Fibroblast of skin of scalp (primary cell): ENCODE measurements at places on chromosomes 1 and 21.

DNA sequence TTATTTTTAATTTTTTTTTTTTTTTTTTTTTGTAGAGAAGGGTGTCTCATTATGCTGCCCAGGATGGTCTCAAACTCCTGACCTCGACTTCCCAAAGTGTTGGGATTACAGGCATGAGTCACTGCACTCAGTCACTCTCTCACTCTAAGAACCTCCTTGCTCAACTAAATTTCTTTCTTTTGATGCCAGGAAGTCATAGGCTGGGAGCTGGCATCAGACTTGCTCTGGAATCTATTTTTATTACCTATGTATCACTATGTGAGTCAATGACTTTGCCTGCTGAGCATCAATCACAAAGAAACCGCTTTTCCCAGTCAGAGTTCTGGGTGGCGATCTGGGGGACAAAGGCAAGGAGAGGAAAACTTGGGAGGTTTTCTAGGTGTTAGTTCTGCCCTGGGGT lies 35.5 kb upstream of the PARP1 start:
- DNase-seq: peak; percentile 43

GRCh38 chr21:40671716-40672115 lies 175.2 kb downstream of the DSCAM start:
- peak; percentile 63 for DNase-seq

DNA sequence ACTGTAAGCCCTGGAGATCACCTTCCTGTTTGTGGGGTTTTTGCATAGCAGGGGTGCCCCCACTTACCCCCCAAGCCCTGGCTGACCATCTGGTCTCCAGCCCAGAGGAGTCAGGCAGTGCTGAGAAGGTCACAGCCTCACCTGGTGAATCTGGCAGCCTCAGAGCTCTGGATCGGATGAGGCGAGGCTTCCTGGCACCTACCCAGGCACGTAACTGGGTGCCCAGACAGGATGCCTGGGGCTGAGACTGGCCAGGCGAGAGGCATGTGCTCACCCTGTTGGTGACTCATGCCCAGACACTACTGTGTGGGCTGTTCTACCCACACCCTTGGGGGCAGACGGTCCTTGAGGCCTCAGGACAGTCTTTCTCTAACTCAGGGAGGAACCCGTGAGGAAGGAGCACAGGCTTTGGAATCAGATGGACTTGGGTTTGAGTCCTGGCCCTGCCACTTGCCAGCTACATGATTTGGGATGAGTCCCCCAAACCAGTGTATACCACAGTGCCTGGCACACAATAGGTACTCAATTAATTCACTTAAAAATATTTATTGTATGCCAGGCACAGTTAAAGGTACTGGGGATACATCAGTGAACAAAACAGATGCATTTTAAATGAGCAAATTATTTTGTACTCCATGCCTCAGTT lies 15.1 kb upstream of the PADI3 start:
- peak; percentile 95 for DNase-seq

DNA sequence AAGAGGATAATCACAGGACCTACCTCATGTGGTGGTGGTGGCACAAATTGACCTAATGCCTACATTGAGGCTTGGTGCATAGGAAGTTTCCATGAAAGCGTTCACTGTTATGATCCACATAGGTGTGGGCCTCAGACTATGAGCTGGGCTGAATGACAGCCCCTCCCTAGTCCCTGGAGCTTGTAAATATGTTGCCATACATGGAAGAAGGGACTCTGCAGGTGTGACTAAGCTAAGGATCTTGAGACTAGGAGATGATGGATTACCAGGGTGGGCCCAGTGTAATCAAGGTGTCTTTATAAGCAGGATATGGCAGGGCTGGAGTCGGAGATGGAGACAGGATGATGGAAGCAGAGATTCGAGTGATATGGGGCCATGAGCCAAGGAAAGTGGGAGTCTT lies 31.0 kb upstream of the KCNE1 start:
- DNase-seq: no peak

DNA sequence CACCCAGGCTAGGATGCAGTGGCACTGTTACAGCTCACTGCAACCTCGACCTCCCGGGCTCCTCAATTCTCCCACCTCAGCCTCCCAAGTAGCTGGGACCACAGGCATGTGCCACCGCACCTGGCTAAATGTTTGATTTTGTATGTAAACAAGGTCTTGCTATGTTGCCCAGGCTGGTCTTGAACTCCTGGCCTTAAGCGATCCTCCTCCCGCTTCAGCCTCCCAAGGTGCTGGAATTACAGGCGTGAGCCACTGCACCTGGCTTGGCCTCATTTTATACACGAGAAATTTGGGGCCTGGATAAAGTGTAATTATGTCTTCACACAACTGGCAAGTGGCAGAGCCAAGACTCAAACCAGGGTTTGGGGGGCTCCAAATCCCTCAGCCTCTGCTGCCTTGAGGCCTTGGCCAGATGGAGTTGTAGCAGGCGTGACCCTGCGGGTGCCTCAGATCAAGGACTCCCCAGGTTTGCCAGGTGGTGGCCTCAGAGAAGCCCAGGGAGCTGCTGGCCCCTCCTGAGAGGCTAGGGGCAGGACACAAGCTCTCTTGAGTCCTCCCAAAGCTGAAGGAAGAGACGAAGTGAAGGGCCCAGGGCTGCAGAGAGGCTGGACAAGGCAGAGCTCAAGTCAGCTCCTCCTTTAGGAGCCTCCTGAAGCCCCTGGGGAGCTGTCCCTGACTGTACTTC lies 61.7 kb downstream of the MDM4 start:
- no peak for DNase-seq

GRCh38 chr1:235919833-235920441 lies 53.2 kb upstream of the LYST start:
- peak; percentile 48 for DNase-seq

GRCh38 chr1:158527190-158527815 lies 26.9 kb downstream of the OR6Y1 start:
- no peak for DNase-seq

DNA sequence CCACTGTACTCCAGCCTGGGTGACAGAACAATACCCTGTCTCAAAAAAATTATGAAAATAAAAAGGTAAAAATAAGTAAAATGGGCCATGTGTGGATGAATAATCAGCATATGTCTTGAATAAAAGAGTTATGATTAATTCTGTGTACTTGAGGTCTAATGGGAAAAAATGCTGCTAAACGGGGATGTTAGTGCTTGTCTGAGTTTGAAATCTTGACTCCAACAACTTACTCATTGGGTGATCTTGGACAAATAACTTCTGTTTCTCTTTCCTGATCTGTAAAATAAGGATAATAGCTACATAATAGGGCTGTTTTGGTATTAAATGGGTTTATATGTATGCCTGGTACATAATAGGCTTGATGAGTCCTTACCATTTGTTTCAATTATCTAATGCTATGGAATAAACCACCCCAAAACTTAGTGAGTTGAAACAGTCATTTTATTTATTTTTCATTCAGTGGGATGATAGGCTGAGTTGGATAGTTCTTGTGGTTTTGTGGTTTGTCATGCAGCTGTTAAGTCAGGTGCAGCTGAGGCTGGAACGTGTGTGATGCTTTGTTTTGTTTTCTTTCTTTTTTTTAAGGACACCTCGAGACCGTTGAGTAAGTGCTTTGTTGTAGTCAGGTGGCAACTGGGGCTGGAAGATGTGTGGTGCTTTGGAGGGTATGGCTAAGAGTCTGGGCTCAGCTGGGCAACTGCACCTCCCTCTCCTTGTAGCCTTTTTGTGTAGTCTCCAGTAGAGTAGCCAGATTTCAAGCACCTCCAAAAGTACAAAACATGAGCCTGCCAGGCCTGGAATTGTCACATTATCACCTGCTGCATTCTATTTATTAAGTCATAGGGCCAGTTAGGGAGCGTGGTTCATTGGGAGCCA lies 4.9 kb downstream of the MDM4 start:
- DNase-seq: peak; percentile 35

GRCh38 chr1:241265428-241265827 lies 91.6 kb downstream of the RGS7 start:
- DNase-seq: no peak

DNA sequence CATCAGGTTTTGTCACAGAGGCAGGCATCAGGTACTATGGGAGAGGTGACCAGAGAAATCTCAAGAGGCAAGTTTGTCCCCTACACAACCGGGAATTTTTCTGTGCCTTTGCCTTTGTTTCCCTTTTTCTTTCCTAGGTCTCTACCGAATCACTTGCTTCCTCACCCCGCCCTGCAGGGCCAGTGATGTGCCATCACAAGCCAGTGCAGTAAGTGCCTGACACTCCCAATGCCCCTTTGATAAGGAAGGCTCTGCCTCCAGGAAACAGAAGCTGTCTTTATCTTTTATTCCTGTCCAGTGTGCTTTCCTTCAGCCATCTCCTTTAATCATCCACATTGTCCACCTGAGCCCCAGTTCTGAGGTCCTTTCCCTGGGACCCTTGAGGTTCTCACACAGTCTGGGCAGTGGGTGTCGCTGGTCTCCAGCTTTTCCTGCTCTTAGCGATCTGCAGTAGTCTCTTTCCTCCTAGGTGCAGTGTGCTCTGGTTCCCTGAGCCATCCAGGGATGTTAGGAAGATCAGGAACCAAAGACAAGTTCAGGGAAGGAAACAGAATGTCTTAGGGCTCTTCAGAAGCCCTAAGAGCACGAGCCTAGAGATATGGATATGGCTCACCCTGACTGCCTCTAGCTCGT lies 36.6 kb downstream of the GJA5 start:
- peak; percentile 8 for DNase-seq

DNA sequence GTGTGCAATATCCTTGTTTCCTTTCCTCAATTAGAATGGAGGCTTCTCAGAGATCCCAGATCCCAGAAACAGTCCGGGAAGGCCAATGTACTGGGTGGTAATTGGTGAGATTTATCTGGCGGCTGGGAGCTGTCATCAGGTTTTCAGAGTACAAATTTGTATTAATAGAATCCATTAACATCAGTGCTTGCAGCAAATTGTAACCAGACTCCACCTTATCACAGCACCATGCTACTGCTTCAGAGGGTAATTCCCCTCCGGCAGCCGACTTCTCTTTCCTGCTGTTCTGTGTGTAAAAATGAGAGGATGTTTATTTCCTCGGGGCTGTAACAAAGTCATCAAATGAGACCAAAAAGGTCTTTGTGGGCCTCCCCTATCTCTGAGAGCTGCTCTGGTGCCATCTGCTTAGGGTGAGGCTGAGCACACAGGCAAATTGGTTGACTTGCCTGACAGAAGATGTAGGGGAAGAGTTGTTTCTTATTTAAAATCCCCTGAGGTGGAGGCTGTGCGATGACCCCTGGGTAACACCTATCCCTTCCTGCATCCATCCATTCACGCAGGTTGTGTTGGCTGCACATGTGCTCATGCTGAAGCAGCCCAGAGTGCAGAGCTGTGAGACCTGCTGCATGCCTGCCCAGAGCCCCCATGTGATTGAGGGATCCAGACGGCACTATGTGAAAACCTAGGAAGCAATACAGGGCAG lies 19.2 kb downstream of the NFASC start:
- DNase-seq: no peak

GRCh38 chr1:209805875-209806760 lies at the start of gene IRF6:
IRF6 (minus strand) TSS chr1:209806142; CDS start chr1:209801413, 4,729 bp downstream.
- peak; percentile 65 for DNase-seq

GRCh38 chr1:46087891-46088290 lies 44.5 kb downstream of the PIK3R3 start:
- DNase-seq: no peak

- no peak for DNase-seq
These were observed 125.9 kb upstream of the GALNT2 start for GRCh38 chr1:229941160-229941559.

DNA sequence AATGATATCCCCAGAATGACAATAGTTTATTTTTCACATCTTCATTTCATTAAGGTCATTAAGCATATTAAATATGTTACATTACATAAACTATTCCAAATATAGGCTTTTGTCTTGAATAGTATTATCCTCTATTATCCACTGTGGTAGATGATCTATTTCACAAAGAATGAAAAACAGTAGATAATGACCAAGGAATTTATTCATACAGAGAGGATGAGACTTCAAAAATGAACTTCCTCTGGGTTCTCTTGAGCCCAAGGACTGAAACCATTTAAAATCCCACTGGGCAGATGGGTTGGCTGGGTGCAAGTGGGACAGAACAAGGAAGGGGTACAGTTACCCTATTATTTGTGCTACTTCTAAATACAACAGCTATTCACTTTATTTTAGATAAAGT lies 33.0 kb downstream of the PTPN14 start:
- DNase-seq: peak; percentile 79

DNA sequence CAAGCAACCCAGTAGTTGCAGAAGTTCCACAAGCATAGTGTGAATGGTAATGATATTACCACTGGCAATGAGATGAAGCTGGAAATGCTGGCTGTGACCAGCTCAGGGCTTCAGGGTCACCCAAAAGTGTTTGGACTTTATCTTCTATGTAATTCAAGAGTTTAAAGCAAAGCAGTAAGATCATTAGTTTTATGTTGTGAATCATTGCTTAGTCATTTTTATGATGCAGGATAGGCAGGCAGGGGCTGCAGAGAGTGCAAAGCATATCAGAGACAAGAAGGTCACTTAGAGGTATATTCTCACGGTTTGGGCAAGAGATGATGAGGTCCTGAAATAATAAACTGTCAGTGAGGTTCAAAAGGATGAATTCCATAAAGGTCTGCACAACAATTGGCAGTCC lies 147.4 kb downstream of the OLFM3 start:
- no peak for DNase-seq

DNA sequence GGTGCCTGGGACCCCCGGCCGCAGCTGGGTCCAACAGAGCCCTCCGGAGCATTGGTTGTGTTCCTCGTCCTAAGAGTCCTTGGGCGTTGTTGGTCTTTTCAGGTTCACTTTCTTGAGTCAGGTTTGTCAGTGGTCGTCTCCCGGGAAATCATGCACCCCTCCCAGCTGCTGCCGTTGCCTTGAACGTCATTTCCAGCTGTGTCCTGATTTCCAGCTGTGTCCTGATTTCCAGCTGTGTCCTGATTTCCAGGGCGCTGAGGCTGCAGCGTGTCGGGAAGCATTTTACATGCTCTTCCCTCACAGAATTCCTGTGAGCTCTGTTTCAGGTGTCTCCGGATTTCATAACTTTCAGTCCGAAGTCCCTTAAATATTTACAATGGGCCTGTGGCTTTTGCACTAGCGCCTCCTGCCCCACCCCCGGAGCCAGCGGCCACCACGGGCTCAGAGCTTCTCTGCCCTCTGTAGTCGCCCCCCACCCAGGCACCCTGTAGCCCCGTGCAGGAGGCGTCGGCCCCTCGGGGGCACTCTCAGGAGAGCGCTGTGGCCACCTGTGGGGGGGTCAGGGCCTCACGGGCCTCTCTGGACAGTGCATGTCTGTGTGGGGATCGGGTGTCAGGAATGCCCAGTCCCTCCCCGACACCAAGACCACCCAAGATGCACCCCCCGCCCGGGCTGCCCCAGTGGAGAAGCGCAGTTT lies 66.7 kb downstream of the COL18A1 start:
- peak; percentile 54 for DNase-seq

DNA sequence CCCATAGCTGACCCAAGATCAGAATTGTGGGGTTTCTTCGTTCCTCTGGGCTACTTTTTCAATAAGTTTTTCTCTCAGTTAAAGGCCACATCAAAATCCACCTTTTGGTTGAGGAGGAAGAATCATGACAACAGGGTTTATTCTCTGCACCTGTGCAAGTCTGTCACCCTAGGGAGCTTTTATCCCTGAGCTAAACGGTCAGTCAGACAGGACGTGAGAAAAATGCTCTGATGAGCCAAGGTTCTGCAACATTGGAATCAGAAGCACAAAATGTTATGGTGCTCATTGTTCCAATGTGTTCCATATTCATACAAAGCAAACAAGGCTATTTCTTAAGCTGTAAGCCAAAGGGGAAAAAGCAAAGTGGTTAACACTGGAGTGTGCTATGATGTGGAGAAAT lies 7.4 kb upstream of the ERICH3 start:
- no peak for DNase-seq
